ENCODE measurements at places on chromosomes 13 and 19.

DNA sequence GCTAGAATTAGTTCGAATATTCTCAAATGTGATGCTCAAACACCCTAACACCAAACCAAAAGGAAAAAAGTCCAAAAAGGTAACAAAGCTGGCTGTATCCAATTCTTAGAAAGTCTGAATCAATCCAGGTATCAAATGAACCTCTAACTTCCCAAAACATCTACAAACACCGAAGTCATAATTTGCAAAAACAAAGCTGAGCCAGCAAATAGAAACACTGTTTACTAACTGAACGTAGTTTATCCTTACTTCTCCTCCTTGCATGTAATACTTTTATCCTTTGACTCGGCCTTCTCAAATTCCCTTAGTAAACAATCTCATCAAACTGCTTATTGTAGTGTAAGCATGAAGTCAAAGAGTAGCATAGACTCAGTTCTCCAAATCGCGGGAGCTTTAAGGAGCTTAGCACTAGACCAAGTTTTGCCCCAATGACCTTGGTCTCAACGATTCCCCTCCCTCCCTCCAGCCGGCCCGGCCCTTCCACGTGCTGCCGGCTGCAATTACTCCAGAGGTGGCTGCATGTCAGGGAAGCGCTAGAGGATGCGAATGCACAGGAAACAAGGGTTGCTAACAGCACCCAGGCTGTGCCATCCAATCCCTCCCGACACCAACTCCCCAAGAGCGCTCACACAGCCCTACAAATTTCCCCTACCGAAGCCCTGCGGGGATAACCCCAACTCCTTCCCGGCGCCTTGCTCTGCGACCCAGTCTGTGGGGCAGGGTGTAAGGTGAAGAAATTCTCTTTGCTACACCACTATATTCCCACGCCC, 693 bp downstream of the XPO4 start:
- peak; percentile 53 for DNase-seq

DNA sequence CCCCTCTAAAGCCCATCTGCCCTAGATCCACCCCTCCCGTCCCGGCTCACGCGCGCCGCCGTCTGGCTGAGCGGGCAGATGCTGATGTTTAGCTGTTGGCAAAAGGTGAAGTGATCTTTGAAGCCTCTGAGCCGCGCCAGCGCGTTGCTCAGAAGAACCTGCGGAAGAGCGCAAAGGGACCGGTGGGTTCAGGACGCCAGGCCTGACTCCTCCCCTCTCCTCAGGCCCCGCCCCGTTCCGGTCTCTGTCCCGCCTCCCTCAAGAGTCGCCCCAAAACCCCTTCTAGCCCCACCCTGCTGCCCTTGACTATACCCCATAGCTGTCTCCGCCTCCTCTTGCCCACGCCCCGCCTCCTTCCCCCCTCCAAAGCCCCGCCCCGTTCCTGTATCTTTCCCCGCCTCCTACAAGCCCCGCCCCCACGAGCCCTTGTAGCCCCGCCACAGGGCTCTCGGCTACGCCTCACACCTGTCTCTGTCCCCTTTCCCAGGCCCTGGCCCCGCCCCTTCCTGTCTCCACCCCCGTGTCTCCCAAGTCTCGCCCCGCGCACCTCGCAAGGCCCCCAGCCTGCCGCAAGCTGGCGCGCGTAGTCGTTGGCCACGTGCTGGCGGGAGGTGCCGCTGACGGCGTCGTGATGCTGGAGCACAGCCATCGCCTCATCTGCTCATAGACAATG, 9.5 kb downstream of the MAN2B1 start:
- DNase-seq = no peak

- DNase-seq = no peak
Observed at GRCh38 chr13:30745906-30746686, 10.8 kb downstream of the ALOX5AP start.

DNA sequence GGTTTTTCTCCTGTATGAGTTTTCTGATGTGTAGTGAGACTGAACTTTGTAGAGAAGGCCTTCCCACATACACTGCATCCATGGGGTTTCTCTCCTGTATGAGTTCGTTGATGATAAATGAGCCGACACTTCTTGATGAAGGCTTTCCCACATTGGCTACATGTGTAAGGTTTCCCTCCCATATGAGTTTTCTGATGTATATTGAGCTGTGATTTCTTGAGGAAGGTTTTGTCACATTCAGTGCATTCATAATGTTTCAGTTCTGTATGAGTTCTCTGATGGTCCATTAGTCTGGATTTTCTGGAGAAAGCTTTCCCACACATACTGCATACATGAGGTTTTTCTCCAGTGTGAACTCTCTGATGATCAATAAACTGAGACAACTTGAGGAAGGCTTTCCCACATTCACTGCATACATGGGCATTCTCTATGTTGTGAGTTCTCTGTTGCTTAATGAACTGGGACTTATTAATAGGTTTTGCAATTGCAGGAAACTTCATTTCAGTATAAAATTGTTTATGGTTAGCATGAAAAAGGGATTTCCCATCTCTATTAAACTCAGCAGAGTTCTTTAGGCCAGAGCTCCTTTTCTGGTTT, 7.5 kb upstream of the ZNF350 start:
- no peak for DNase-seq

GRCh38 chr13:74035896-74036295, 98.3 kb downstream of the KLF12 start:
- DNase-seq = no peak

DNA sequence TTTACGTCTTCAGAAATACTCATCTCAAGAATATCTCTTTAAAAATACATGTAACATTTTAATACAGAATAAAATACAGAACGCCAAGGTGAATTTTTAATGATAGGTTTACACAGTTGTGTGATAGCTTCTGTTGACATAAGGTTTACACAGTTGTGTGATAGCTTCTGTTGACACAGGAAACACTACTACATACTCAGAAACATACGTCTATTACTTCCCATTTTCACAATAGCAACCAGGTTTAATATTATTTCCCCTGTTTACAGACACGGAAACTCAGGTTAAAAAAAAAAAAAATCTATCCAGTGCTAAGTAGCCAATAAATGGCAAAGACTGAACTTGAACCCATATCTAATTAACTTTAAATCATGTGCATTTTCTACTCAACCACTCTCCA, 571.2 kb downstream of the LIG4 start:
- no peak for DNase-seq

GRCh38 chr13:27120811-27121210, 50.8 kb downstream of the USP12 start:
- no peak for DNase-seq

GRCh38 chr13:50244355-50244712, 229.1 kb downstream of the KCNRG start:
- DNase-seq = no peak

DNA sequence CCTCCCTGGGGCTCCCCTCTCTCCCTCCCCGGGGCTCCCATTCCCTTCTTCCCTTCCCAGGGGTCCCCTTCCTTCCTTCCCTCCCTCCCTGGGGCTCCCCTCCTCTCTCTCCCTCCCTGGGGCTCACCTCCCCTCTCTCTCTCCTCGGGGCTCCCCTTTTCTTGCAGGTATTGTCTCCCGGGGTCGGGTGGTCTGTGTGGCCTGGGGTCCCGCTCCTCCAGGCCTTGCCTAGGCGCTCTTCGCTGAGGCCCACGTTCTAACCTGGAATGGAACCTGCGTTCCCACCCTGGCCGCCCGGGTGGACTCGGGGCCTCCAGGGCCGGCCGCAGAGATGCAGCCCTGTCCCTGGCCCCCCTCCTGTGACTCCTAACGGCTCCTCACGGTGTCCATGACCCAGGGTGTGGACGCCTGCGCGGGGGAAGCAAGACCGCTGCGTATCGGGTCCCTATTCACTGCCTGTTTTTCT, 940 bp upstream of the DCUN1D2 start:
- peak; percentile 65 for DNase-seq

GRCh38 chr13:50684366-50684765, 159.1 kb downstream of the DLEU7 start:
- DNase-seq = no peak

DNA sequence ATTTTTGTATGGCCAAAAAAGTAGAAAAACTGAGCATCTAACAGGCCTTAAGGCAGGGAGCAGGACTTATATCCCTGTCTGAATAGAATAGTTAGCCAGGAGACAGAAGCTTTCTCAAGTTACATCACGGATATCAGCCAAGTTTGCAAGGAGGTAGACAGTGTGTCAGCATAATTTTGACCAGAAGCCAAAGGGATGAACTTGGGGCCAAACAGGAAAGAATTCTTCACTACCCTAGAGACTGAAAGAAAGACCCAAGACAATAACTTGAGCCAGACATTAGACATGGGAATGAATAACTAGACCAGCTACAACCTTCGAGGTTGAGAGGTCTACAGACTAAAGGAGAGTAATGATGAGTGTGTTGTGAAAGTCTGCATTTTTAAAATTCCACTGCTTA, 48.1 kb upstream of the PCDH9 start:
- no peak for DNase-seq

- no peak for DNase-seq
Observed at GRCh38 chr19:10018263-10018662, 5.0 kb downstream of the RDH8 start.

GRCh38 chr19:39514840-39515550, at the start of gene SELENOV:
TSS of gene SELENOV (plus strand) at chr19:39515139. CDS start at chr19:39515213, 74 bp downstream.
- DNase-seq = peak; percentile 53

GRCh38 chr13:29756506-29756905, 93.9 kb downstream of the UBL3 start:
- DNase-seq = no peak

- no peak for DNase-seq
Observed at GRCh38 chr19:16118489-16119033, 6.9 kb downstream of the RAB8A start.

GRCh38 chr19:38989066-38989605, 13.6 kb upstream of the FBXO17 start:
- DNase-seq = peak; percentile 27

- DNase-seq = no peak
Observed at GRCh38 chr13:67118277-67118676, 111.9 kb downstream of the PCDH9 start.

All from NCI-H146 (cell line).